Fibroblast of lung (primary cell): ENCODE measurements at places on chromosomes 16 and 17. TPM values are rescaled to one million over a fixed set of nuclear protein-coding genes. Genes with fewer than 3 reads are reported as not detected.
A peak's percentile ranks its signal among the peaks of the same experiment; 100 is the strongest.

DNA sequence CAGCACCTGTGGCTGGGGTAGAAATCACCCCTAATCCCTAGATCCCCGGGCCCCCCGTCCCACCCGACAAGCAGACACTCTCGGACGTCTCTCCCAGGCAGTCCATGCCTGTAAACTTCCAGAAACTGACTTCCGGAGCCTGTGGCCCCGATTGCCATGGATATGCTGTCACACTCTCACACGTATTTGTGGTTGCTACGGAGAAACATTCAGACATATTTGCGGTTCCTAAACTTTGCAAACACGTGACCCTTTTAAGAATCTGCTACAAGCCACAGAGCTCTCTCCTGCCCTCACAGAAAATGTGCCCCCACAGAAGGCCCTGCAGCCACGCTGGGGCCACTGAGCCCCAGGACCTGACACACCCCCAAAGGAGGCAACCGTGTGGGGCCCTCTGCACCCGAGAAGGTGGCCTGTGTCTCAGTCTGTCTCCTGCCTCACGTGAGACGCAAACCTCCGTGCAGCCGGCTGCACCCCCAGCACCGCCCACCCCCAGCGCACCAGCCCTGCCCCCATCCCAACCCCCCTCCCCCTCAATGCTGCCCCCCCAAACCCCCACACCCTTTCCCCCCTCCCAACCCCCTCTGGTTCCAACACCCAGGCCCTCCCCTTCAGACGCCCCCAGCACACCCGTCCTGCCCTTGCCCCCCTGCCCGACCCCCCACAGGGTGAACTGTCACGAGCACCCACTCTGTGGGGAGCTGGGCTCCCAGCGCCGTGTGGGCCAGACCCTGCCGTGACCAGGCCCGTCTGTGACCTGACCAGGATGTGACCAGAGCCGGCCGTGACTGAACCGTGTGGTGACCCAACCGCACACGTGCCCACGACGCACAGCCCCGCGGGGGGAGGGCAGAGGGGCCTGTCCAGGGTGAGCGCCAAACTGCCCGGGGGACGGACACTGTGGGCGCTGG lies 66.3 kb upstream of the METRNL start:
- DNase-seq: peak; percentile 95

The KRTAP9-4 gene
- total RNA-seq: not detected in 2 replicates

DNA sequence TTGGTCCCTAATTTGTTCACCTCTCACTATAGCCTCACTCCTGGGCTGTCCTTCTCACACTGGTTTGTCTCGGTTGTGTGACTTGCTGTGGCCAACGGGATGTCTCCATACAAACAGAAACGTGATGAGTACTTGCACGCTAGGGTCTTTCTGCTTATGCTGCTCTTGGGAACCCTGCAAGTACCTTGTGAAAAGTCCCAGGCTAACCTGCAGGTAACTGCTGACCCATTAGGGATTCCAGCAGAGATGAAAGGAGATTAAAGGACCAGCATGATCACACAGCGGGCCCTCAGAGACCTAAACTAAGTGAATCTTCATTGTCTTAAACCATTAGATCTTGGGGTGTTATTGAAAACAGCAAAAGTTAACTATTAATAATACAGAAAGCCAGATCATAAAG lies 562.8 kb upstream of the GOT2 start:
- DNase-seq: no peak

DNA sequence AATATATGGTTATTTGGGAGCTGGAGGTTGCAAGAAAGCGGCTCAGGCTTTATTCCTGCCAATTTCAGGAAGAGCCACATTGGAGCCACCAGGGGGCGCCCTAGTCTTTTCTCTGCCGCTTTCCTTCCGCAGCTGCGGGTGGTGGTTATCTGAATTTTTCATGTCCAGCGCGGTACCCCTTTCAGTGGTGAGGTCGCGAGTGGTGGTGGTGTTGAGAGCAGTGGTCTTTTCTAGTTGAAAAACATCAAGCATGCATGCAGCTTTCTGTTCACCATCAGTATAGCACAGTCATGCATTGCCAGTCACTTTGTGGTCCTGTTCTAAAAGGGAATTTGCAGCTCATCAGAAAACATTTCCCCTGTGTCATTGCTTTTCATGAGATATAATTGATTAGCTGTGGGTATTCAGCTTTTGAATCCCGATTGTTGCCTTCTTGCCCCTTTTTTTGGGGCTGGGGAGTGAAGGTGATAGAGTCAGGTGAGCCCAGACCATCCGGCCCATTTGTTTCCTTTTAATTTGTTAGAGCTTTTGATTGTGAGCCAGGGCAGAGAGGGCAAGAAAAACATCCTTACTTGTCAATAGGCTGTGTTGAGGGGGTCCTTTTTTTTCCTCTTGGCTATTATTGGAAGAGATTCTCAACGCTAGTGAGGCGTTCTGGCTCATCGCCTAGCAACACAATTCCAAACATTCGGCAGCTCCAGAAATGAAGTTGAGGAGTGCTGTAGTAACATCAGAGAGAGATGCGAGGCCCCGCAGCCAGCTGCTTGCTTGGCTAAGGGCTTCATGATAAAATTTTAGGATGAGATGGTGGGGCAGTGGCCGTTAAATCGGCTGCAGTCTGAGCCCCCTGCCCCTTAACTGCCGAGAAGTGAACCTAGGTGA lies 119.0 kb downstream of the SNX29 start:
- DNase-seq: peak; percentile 67

GRCh38 chr17:2319051-2319450 lies 15.3 kb downstream of the SRR start:
- no peak for DNase-seq

The HS3ST3B1 gene
- total RNA-seq: 13.4 and 17.2 TPM in 2 replicates

DNA sequence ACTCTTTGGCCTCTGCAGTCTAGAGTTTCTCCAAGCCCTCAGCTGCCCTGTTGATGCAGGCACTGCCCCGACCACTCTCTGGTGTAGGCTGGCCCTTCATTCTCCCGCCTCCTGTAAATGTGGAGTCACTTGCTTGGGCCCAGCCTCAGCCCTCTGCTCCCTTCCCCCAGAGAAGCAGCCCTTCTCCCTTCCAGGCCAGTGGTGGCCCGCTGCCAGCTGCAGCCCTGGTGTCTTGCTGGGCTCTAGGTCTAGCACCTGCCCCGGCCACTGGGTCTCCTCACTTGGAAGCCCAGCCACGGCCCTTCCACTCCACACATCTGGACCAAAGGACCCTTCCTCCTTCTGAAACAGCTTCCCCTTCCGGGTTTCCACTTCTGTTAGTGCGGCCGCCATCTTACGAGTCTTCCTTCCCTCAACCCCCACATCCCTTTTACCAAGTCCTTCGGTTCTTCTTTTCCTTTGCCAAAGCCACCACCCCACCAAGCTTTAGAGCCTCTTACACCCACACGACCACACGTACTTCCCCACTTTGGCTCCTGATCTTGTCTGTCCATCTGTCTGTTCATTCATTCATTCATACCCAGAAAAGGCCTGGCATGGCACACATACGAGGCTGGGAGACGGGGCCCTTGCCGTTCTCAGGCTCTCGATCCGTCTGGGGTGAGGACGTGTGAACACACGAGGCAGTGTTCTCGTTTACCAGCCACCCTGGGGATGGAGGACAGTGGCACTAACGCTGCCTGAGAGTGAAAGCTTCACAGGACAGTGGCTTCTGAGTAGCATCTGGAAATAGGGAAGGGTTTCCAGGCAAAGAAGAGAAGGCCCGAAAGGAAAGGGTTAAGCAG lies 68.0 kb downstream of the ABR start:
- DNase-seq: no peak
